Right lobe of liver (tissue), 6 donors: ENCODE measurements at places on chromosomes 11 and 22. TPM values are rescaled to one million over a fixed set of nuclear protein-coding genes. Genes with fewer than 3 reads are reported as not detected.

- peak overlapping the region; percentile 11 for H3K4me3 ChIP-seq
- peaks cover 7% of the 10 kb centered on the region for H3K4me1 ChIP-seq
- no peaks in the 10 kb centered on the region for H3K36me3 ChIP-seq
- DNase-seq, result no peak
- no peak overlapping the region for H3K27ac ChIP-seq
Measured at GRCh38 chr11:67438158-67438902, 848 bp upstream of the PTPRCAP start.

- peak; percentile 79 for DNase-seq
- H3K36me3 ChIP-seq, result no peaks in the 10 kb centered on the region
- H3K4me1 ChIP-seq, result peaks cover 6% of the 10 kb centered on the region
- H3K27ac ChIP-seq, result peak overlapping the region; percentile 7
Measured at GRCh38 chr22:50270666-50271394, 650 bp upstream of the MAPK11 start.

GRCh38 chr11:110833033-110833484, 120.8 kb upstream of the ARHGAP20 start:
- H3K4me1 ChIP-seq, result no peaks in the 10 kb centered on the region
- no peak overlapping the region for H3K4me3 ChIP-seq
- H3K36me3 ChIP-seq, result no peaks in the 10 kb centered on the region
- no peaks in the 10 kb centered on the region for H3K27me3 ChIP-seq
- H3K27ac ChIP-seq, result no peak overlapping the region
- DNase-seq, result no peak

DNA sequence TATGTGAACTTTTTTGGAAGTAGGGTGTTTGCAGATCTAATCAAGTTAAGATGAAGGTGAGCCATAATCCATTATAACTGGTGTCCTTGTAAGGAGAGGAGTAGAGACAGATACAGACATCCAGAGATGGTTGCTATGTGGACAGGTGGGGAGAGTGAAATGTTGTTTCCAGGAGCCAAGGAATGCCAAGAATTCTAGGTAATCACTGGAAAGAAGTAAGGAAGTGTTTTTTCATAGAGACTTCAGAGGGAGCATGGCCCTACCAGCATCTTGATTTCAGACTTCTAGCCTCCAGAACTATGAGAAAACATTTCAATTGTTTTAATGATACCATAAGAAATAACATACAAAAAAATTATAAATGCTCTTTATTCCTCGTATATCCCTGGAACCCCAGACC, 320.5 kb upstream of the ANO3 start:
- H3K4me3 ChIP-seq, result no peak overlapping the region
- H3K27me3 ChIP-seq, result no peaks in the 10 kb centered on the region
- H3K4me1 ChIP-seq, result no peaks in the 10 kb centered on the region
- DNase-seq, result no peak
- no peaks in the 10 kb centered on the region for H3K36me3 ChIP-seq

- peak overlapping the region; percentile 86 for H3K4me3 ChIP-seq
- no peaks in the 10 kb centered on the region for H3K4me1 ChIP-seq
- H3K36me3 ChIP-seq, result no peaks in the 10 kb centered on the region
- DNase-seq, result peak; percentile 66
Measured at GRCh38 chr22:31490496-31490925, 869 bp upstream of the EIF4ENIF1 start.

DNA sequence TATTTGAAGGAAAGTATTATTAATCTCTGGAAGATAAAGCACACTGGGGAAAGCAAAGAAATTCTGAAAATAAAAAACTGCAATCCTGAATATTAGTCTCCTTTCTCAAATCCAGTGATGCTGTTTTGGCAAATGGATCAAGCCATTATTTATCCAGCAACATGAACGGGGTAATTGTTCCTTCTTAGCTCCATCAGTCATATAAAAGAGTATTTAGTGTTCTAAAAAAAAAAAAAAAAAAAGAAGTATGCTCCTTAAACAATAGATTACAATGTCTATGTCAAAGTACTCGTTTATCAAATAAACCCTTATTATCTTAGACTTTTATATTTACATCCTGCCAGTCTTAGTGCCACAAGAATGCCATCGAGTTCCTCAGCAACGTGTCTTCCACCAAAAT, 1.3 kb downstream of the RDX start:
- DNase-seq, result no peak
- no peaks in the 10 kb centered on the region for H3K36me3 ChIP-seq
- H3K27me3 ChIP-seq, result no peaks in the 10 kb centered on the region
- peaks cover 20% of the 10 kb centered on the region for H3K4me1 ChIP-seq
- peak overlapping the region; percentile 86 for H3K4me3 ChIP-seq

The OR6A2 gene
- total RNA-seq, result not detected

DNA sequence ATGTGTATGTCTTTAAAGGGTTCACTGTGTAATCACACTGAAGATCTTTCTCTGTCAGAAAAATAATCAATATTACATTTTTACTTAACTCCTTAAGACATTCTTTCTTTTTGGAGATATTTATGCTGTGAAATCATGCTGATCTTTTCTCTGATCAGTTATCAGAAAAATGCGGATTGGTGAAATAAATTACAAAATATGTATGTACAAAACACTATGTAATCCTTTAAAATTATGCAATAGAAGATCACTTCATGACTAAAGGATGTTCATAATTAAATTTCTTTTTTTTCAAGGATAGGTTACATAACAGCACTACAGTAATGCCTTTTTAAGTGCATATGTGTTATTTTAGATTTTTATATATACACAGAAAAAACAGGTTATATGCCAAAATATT, 24.7 kb downstream of the BTBD10 start:
- no peaks in the 10 kb centered on the region for H3K27me3 ChIP-seq
- no peak overlapping the region for H3K4me3 ChIP-seq
- no peaks in the 10 kb centered on the region for H3K4me1 ChIP-seq
- no peak for DNase-seq
- no peak overlapping the region for H3K27ac ChIP-seq

- H3K4me3 ChIP-seq, result peak overlapping the region; percentile 29
- DNase-seq, result peak; percentile 49
Measured at GRCh38 chr22:19522190-19522880, 1.9 kb downstream of the CLDN5 start.

GRCh38 chr11:9823439-9823838, 159.6 kb downstream of the SWAP70 start:
- no peaks in the 10 kb centered on the region for H3K36me3 ChIP-seq
- no peaks in the 10 kb centered on the region for H3K27me3 ChIP-seq
- no peak overlapping the region for H3K4me3 ChIP-seq
- no peak overlapping the region for H3K27ac ChIP-seq

The FREY1 gene
- total RNA-seq, result not detected

- H3K36me3 ChIP-seq, result no peaks in the 10 kb centered on the region
- H3K27ac ChIP-seq, result peak overlapping the region; percentile 82
- H3K27me3 ChIP-seq, result no peaks in the 10 kb centered on the region
- peak overlapping the region; percentile 85 for H3K4me3 ChIP-seq
Measured at GRCh38 chr11:833849-834311, 1.1 kb downstream of the CD151 start.
